Left lobe of liver (tissue), 2 donors: ENCODE measurements at places on chromosomes 2 and 18. TPM values are rescaled to one million over a fixed set of nuclear protein-coding genes. Genes with fewer than 3 reads are reported as not detected.
A peak's percentile ranks its signal among the peaks of the same experiment; 100 is the strongest.

- no peak for DNase-seq
Observed at GRCh38 chr2:149050188-149050587, 11.7 kb downstream of the LYPD6B start.

The HOXD12 gene
- not detected for total RNA-seq

DNA sequence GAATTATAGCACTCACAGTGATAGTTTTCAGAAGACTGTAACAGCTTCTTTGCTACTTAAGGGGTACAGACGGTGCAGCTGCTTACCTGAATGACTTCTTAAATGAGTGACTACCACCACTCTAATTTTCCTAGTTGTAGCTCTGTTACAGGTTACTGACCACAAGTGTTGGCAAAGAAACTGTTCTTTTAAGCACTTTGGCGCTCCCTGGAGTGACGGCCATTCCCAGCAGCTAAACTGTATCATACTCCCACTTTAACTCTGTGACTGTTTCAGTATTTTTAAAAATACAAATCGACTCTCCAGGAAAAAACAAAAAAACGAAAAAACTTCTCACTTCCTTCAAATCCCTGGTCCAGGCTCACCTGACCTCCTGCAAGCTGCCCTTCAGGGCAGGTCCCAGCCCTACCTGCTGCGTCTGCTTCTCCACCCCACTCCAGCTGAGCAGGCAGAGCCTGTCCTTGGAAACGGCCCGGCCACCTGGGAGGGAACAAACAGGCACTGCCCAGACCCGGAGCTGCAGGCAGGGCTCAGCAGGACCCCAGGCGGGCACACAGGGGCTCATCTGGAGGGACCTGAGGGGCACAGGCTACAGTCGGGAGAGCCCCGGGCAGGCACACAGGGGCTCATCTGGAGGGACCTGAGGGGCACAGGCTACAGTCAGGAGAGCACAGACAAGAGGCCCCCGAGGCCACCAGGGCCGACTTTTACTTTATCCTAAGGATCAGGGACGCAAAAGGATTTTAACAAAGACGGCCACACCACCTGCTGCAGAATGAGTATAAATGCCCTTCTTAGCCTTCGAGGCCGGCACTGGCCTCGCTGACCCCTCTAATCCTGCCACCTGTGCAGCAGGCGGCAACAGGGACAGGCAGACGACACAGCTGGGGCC is 24.5 kb downstream of the SLC66A2 start:
- peak; percentile 38 for DNase-seq

- no peak for DNase-seq
Observed at GRCh38 chr2:133414486-133415209, 153.6 kb downstream of the NCKAP5 start.

DNA sequence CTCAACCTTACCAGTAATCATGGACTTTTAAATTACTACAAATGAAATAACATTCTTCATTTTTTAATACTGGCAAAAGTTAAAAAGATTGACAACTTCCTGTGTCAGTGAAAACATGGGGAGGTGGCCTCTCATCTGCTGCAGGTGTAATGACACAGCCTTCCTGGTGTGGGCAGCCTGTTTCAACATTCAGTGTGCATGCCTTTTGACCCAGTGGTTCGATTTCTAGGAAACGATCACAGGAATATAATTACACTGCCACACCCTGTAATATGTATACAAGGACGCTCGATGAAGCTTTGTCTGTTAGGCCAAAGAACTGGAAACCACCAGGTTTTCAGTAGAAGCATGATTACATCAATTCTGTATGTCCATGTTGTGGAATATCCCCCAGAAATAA is 68.7 kb downstream of the MTHFD2 start:
- DNase-seq = no peak

DNA sequence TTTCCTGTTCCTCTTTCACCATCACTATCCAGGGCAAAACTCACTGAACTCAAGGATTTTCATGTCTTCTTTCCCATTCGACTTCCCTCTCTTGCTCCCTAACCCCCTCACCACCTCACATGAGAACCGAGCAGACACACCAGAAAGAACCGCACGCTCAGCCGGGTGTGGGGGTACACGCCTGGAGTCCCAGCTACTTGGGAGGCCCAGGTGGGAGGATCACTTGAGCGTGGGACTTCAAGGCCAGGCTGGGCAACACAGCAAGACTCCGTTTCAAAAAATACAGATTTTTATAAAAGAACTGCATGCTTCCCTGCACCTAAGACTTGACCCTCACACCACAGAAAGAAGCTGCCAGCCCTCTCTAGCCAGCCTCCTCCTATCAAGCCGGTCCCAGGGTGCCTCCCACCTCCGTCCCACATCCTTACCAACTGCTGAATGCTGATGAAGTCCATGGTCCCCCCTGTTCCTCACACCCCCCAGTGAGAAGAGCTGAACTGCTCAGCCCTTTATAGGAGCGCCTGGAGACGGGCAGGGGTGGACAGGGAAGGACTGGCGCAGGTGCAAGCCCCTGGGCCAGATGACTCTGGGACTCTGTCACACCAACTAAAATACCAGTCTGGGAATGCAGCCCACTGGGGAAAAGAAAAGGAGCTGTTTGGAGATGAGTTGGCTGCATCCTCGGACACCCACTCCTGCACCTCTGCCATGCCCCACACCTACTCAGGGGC is at the start of gene ANKRD23:
Gene ANKRD23, minus strand, starts transcription at position 484 of the 731 bp plus-strand sequence. Its CDS starts 29 bp downstream, at position 455.
- no peak for DNase-seq

The TSPYL6 gene
- total RNA-seq = not detected

DNA sequence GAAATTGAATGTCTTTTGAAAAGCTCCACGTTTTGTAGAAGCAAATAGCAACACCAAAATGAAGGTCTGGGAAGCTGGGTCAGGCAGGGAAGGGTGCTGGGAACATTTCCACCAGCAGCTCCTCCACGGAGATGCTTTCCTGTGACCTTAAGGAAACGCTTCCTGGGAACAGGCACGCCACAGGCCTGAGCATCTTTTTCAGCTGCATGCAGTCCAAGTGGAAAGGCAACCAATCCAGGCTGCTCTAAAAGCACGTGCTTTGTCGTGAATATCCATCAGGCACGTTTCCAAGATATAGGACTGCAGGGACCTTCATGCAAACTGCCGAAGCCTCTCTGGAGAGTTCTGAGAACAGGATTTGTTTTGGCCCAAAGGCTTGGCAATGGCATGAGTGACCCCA is 109.3 kb downstream of the KLHL29 start:
- DNase-seq = no peak

- no peak for DNase-seq
Observed at GRCh38 chr18:77815666-77816338, 566.2 kb downstream of the GALR1 start.

- DNase-seq = no peak
Observed at GRCh38 chr18:35089382-35089781, 48.2 kb downstream of the MAPRE2 start.

The GPD2 gene
- total RNA-seq = 3.2 TPM

GRCh38 chr2:129193961-129194360 is 785.5 kb upstream of the RAB6C start:
- no peak for DNase-seq

- DNase-seq = no peak
Observed at GRCh38 chr2:96147593-96148201, 2.5 kb upstream of the DUSP2 start.

DNA sequence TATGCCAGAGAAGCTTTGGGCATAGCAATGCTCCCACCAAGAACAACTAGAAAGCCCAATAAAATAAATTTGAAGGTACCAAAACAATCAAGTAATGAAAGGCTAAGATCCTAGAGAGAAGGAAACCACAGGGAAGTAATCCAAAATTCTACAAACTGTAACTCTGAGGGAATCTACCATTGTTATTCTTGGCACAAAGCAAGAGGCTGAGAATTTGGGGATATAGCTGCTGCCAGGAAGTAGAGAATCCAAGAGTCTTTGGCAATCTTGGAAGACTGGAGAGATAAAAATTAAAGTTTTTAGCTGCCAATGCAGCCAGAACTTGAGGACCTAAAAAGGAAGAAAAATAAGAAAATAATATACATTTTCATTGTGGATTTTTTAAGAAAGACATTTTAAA is 68.5 kb downstream of the PIGN start:
- DNase-seq = no peak

The SCYGR3 gene
- not detected for total RNA-seq

DNA sequence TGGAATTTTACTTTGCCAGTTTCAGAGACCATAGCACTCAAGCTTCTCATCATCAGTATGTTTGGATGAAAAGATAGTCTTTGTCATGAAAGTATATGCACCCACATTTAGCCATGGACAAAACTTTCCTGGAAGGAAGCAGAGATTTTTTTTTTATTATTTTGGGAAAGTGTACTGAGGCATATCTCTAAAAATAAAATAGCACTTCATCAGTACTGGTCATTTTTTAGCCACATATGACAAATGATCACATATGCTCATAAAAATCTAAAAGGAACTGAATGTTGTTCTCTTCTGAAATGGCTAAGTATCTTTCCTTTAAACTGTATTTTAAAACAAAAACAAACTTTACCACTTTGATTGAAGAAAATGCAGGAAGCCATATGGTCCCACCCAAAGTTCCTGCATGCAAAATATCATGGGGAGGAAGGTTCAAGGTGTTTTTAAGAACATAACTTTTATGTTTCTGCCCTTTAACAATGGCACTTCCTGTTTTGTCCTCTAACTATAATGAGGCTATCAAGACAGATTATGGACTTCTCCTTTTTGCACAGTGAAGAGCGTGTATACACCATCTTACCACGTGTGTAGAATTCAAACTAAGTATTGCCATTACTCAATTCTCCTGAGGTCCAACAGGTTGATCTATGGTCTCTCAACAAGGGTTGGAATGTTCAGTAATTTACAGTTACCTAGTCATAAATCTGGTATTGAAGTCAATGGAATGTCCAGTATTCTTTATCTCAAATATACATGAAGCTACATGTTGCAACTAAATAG is 77.1 kb upstream of the SLC39A10 start:
- no peak for DNase-seq

- DNase-seq = no peak
Observed at GRCh38 chr2:163717993-163718680, 17.7 kb downstream of the FIGN start.

GRCh38 chr18:63578357-63578958 is 8.7 kb upstream of the SERPINB13 start:
- no peak for DNase-seq

The TWIST2 gene
- total RNA-seq = not detected
